ENCODE measurements at places on chromosomes 5 and 9.

- DNase-seq, result no peak
Measured at GRCh38 chr5:147857302-147858129, 21.0 kb upstream of the SCGB3A2 start.

- no peak for DNase-seq
Measured at GRCh38 chr5:180825768-180826525, 23.3 kb upstream of the MGAT1 start.

DNA sequence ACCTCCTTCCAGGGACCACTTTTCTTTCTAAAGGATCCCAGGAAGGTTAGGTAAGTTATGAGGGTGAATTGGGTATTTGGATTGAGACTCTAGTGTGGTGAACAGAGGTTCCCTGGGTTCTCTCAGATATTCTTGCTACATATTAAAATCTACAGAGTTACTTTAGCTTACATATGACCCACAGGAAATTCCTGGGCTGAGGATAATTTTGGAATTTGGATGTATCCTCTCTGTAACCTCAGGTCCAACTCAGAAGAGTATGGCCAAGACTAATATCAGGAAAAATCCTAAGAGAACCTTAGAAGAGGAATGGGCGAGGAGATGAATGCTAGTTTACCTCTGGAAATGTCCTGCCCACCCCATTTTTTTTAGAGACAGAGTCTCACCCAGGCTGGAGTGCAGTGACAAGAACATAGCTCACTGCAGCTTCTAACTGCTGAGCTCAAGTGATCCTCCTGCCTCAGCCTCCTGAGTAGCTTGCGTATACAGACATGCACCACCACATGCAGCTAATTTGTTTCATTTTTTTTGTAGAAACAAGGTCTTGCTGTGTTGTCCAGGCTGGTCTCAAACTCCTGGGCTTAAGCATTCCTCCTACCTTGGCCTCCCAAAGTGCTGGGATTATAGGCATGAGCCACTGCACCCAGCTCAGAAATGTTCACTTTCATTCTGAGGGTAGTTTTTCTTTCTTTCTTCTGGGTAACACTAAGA, 196.4 kb downstream of the ARHGEF28 start:
- DNase-seq, result no peak

- no peak for DNase-seq
Measured at GRCh38 chr5:56259002-56259511, 25.9 kb upstream of the ANKRD55 start.

- no peak for DNase-seq
Measured at GRCh38 chr5:172943283-172943841, 15.9 kb upstream of the RPL26L1 start.

- DNase-seq, result no peak
Measured at GRCh38 chr5:57004800-57005199, 52.9 kb upstream of the MIER3 start.

DNA sequence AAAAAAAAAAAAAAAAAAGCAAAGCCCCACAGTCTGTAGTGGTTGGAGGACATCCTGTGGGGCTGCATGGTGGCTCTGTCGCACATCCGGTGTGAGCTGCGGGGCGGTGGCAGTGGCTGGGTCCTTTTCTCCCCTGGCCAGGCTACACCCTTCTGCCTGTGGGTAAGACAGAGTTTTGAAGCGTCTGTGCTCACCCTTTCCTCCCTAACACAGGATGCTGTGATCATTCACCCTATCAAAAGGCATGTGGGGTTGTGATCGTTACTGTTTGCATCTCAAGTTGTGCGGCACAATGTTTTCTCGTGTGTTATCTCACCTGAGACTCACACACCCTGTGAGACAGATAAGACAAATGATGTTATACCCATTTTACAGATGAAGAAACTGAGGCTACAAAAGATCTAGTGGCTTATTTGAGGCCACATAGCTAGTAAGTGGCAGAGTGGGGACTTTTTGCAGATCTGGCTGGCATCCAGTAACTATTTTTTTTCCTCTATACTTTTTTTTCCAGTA, 17.5 kb downstream of the IRF1 start:
- DNase-seq, result no peak

- DNase-seq, result no peak
Measured at GRCh38 chr5:122523776-122524175, 211.7 kb downstream of the SNCAIP start.

- no peak for DNase-seq
Measured at GRCh38 chr9:121707477-121708424, 56.3 kb downstream of the DAB2IP start.

- DNase-seq, result no peak
Measured at GRCh38 chr9:74735761-74736160, 152.0 kb downstream of the TRPM6 start.

GRCh38 chr9:23820451-23821374, 5.3 kb downstream of the ELAVL2 start:
- DNase-seq, result no peak

GRCh38 chr9:4784403-4784802, 8.3 kb upstream of the RCL1 start:
- no peak for DNase-seq

- DNase-seq, result peak; percentile 75
Measured at GRCh38 chr9:96061293-96061987, 185.9 kb downstream of the ERCC6L2 start.

DNA sequence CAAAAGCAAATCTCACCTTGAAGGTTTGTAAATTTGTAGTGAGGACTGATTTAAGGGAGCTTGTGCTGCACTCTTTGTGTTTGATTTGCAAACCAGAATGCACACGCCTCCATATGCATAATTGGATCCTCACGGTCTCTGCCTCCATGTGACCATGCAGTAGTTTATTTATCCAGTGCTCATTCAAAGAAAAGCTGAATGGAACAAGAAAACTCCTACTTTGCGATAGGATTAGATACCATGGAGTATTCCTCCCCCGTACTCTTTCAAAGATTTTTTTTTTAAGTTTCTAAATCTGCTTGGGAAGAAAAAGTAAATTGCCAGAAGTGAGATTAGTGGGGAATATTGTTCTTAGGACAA, 290.4 kb upstream of the TUT7 start:
- DNase-seq, result no peak

GRCh38 chr9:116662646-116663310, 24.3 kb upstream of the TRIM32 start:
- DNase-seq, result no peak
